ENCODE measurements at places on chromosomes 16 and 17.

- no peak for DNase-seq
Observed at GRCh38 chr17:19285213-19285900, 48.2 kb downstream of the EPN2 start.

GRCh38 chr17:31570951-31571892, 179.7 kb downstream of the RAB11FIP4 start:
- DNase-seq, result peak; percentile 100

GRCh38 chr16:82580298-82580890, 46.4 kb upstream of the CDH13 start:
- peak; percentile 58 for DNase-seq

DNA sequence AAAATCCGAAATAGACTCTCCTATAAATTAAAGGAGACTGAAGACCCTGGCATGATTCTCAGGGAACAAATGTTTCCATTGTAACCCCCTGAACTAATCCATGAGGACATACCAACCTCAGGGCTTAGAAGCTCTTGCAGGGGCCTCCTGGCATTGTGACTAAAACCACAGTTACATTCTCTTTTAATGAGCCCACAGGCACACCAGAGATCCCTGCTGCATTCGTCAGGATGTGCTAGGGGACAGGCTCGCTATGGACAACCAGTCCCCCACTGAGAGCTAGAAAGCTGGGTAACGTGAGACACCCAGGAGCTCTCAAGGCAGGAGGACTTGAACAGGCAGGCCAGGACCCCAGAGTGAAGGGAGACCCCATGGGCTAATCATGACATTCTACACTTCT, 140.6 kb upstream of the TNRC6C start:
- peak; percentile 45 for DNase-seq

- no peak for DNase-seq
Observed at GRCh38 chr16:82715833-82716232, 89.1 kb downstream of the CDH13 start.

DNA sequence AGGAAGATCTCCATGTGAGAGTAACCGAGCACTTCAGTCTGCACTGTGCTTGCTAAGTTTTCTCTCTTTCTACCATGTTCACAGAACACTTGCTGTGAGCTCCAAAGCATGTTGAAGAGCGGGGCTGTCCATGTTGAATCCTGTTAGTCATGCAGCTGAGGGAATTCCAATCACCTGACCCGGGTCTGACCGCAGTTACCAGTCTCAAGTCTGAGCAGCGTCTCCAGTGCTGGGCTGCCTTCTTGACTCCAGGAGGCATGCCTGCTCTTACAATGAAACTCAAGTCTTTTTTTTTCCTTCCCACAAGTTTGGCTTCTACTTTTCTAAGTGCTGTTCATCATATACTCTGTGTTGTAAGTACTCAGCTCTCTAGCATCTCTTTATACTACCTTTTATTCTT, 44.3 kb downstream of the HOXB1 start:
- peak; percentile 100 for DNase-seq

GRCh38 chr16:17777408-17777863, 306.7 kb upstream of the XYLT1 start:
- DNase-seq, result peak; percentile 49
